ENCODE measurements at places on chromosomes 11 and 22.

GRCh38 chr11:17986007-17986710 is 26.7 kb downstream of the SERGEF start:
- DNase-seq = no peak

DNA sequence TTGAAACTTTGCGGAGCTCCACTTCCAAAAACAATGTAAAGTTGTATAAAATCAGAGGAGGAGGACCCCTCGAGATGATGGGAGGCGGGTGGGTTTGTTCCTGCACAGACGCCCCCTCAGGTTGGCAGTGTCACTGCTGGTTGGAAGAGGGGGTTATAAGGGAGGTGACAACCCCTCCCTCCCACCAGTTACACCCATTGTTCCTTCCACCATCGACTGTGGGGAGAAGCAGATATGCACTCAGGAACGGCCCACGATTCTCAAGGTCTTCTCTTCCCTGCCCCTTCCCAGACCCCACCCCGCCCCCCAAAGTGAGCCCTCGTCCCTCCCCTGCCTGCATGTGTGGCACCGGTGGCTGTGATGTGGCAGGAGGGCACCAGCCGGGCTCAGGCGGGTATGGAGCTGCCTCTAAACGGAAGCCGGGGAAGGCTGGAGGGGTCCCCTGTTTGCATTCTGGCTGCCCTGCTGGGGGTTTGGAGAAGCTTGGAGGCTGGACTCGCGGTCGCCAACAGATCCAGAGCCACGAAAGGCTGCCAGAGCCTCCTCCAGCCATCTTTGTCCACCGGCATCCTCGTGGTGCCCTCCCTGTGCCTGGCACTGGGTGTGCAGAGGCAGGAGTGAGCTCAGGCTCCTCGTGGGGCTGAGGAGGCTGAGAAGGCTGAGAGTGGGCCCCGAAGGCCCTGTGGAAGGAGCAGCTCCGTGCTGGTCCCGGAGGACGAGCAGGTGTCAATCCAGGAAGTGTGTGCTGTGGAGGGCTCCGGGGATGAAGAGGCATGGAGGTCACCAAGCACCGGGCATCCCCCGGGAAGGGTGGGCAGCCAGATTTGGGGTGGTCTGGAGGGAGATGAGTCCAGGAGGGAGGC is 778 bp downstream of the KDELR3 start:
- DNase-seq = no peak

DNA sequence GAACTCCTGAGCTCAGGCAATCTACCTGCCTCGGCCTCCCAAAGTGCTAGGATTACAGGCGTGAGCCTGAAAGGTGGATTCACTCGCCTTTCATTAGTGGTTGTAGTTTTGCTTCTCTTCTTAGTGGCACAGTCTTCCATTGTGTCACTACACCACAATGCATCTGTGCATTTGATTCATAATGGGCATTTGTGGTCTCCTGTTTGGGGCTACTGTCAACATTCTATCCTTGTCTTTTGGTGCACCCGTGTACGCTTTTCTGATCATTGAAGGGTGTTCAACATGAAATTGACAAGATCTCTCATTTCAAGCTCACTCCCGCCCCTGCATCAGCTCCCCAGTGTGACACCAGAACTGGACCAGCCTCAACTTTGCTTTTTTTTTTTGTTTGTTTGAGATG is 2.0 kb upstream of the SYT12 start:
- DNase-seq = no peak

GRCh38 chr11:9219115-9219514 is 46.0 kb downstream of the DENND5A start:
- no peak for DNase-seq

DNA sequence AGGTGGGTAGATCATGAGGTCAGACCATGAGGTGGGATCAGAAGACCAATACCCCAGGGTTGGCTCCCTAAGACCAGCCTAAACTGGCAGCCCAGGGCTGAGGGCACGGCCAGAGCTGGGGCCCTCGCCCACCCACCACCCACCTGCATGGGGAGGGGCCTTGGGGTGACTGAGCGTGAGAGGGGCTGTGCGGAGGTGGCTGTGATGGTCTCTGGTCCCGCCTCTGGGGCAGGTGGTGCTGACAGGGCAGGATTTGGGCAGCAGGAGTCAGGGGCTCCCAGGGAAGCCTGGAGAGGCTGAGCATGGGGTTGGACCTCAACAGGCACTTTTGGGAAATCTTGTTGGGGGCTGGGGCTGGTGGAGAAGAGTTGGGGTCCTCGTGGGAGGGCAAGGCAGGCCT is 39.8 kb upstream of the MUC5AC start:
- DNase-seq = no peak

GRCh38 chr11:118915396-118915795 is 10.3 kb downstream of the BCL9L start:
- no peak for DNase-seq

GRCh38 chr11:128894685-128895084 is 3.5 kb downstream of the KCNJ5 start:
- DNase-seq = no peak

GRCh38 chr22:27892064-27892463 is 27.0 kb downstream of the PITPNB start:
- no peak for DNase-seq

- DNase-seq = no peak
Observed at GRCh38 chr11:117874910-117875381, 1.5 kb downstream of the FXYD6 start.

- DNase-seq = no peak
Observed at GRCh38 chr11:114156782-114157181, 97.3 kb downstream of the ZBTB16 start.

DNA sequence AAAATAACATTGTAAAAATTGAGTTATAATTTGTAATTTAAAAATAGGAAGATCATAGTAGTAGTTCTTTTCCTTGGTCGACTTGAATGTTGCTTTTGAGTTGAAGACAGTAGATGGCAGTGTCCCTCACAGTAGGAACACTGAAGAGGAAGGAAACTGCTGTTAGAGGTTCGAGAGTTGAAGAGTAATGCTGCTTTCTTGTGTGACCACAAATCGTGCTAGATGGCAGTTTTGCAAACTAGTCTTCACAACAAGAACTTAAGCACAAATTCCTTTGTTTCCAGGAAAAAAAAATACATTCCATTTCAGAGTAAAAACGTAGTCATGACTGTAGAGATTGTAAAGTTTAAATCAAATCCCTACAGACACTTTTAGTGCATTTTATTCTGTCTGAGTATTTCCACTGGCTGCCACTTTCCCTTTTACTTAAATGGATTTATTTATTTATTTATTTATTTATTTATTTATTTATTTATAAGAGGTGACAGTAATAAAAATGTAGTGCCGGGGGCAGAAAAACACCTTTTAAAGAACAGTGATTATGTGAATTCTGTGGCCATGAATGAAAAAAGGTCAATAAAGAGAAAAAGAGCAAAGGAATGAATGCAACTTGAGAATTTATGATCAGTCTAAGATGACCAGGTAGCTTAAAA is 54.6 kb downstream of the SPECC1L start:
- no peak for DNase-seq

DNA sequence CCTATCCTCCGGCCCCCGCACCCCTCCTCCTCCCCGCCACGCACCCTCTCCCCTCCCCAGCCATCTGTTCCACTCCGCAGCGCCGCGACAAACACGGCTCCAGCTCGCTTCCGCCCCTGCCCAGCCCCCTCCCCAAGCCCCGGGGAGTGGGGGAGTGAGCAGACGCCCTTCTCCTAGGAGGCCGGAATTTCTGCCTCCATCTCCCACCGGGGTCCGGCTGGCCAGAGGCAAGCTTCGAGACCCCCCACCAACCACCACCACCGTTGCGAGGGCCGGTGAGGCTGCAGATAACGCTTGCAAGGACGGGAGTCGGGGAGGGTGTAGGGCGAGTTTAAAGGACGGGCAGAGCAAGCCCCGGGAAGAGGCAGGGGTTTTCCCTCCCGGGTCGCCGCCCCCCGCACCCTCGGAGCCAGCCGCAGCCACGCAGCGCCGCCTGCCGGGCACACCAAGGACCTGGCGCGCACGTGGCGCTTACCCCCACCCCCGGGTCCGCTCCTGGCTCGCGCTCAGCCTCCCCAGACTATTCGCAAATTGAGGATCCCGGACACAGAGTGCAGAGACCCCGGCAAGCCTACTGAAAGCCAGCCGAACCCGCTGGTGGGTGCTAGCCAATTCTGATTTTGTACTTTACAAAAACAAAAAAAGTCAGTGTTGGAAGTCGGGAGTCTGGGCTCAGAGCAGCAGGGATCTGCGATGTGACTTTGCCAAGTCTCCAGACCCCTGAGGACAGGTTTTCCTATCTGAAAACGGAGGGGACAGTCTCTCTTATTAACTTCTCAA is 22.6 kb downstream of the RTN4RL2 start:
- DNase-seq = no peak

GRCh38 chr11:120432056-120433018 is 79.2 kb upstream of the GRIK4 start:
- DNase-seq = no peak

- no peak for DNase-seq
Observed at GRCh38 chr11:113262594-113262993, 51.8 kb upstream of the TTC12 start.

DNA sequence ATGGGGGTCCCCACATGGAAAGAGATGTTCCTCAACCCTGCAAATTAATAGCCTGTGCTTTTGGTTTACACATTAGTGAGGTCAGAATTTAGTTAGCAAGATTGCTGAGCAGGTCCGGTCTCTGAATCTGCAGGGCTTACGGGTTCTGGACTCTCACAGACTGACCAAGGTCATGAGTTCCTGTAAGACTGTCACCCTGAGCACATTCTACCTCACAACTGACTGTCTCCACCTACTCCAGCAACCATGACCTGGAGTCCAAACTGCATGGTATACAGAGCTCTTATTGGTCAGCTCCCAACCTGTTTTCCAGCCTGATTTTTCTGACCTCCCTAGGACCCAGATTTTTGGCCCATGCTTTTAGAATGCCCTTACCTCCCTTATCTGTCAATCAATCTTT is 28.2 kb downstream of the DKK3 start:
- DNase-seq = no peak

- no peak for DNase-seq
Observed at GRCh38 chr11:57641011-57641807, 8.5 kb downstream of the YPEL4 start.

DNA sequence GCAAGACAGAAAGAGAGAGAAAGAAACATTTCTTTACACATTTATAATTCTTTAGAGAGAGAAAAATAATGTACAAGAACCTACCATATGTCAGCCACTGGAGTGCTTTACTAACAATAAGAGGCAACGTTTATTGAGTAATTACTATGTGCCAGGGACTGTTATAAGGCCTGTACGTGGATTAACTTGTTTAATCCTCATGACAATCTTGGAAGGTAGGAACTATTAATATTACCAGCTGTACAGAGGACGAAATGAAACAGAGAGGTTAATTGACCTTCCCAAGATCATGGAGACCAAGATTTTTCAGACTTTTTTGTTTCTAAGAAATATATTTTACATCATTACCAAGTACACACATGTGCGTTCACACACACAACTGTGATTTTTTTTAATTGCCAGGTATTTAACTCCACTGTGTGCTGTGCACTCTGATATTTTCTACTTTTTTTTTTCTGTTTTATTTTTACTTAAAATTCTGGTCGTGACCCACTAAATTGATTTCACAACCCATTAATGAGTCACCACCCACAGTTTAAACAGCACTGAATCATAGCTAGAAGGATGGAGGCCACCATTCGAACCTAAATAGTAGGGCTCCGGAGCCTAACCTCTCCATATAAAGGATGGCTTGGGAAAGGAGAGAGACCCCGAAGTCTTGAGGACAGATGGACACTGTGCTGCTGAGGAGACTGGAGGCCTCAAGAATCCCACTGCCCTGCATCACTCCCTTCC is 21.4 kb downstream of the CREB3L1 start:
- DNase-seq = no peak

DNA sequence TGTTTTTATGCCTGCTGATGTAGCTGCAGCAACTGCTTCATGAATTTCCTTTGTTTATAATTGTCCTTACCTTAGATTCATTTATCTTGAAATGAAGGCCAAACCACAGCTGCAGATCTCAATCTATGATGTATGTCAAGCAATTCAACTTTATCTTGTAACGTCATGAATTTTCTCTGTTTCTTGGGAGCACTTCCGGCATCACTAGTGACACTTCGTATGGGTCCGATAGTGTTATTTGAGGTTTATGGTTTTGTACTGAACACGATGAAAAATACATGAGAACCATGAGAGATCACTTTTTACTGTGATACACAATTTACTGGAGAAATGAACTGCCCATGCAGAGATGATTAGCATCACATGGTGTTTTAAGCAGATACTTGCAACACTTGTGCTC is 98.5 kb downstream of the CSTPP1 start:
- DNase-seq = no peak

DNA sequence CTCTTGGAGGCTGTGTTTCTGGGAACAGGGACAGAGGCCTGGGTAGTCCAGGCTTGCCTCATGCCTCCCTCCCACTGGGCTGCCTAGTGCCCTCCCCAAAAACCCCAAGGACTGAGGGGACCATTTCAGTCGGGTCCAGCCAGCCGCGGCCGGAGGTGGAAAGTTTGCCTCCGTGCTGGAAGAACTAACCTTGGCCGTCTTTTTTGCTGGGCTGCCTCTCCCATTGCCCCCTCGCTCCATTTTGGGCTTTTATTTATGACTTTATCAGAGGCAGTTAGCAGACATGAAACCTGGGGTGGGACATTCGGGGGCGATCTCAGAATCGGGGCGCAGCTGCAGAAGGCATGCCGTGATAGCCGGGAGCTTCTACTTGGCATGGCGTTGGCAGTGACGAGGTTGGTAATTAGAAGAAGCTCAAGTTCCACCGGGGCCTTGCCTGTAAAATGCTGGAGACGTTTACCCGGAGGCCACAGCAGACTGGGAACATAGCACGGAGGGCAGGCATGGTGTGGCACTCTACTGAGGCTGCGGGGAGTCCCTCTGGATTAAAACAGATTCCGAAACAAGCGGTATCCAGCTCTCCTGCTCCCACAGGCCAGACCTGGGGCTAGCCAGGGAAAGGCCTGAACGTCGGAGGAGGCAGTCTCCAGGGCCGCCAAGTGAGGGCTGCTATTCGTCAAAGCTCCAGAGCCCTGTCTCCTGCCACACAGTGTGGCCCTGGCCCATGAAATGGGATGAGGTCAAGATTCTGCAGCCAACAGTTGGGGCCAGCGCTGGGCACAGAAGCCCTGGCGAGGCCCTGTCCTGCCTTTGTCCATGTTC is 76.4 kb upstream of the PPARA start:
- DNase-seq = no peak

- DNase-seq = no peak
Observed at GRCh38 chr11:60902625-60903024, 3.8 kb downstream of the PRPF19 start.

All from caudate nucleus (tissue), 63 donors.